ENCODE measurements at places on chromosomes 4 and X.

DNA sequence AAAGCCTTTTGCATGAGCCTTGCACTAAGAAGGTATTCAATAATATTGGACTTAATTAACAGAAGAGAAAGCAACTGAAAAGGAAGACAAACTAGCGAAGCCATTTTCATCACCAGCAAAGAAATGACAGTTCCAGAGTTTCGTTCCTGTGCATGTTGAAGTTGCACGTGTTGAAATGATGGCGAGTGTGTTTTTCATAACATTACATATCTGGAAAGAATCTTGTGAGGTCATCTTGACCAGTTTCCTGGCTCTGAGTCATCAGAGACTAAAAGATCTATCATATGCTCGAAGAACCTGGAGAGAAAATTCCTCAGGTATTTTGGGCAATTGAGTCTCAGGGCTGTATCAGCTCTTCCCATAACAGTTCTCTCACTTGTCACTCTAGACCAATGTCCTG lies 106.2 kb upstream of the MAML3 start:
- peak; percentile 85 for DNase-seq

DNA sequence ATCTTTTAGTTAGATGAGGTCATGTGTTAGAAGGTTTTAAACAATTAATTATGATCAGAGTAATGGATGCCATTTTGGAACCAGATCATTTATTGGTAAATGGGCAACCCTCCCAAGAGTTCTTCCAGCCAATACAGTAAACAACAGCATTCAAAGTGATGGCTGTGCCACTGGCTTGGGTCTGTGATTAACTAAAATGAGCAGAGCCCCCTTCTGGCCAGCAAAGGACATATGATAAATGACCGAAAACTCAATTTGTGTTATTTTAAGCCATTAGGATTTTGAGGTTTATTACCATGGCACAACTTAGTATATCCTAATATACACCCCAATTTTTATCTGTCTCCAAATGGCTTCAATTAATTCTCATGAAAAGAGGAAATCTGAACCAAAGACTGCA lies 90.8 kb upstream of the NPFFR2 start:
- no peak for DNase-seq

DNA sequence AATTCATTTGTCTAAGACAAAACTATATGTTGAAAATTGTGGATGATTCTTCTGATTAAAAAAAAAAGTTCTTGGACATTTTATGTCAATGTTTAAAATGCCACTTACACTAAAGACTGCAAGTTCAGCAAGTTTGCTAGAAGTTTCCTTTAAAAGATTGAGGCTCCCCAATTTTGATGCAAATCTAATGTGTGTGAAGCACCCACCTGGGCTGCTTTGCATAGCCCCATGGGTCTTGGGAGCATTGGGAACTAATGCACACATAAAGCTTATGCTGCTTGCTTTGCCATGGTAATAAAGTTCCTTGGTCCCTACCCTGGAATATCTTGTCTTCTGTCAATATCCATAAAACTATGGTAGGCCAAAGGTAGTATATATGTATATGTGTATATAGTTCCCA lies 725.9 kb upstream of the GRID2 start:
- no peak for DNase-seq

DNA sequence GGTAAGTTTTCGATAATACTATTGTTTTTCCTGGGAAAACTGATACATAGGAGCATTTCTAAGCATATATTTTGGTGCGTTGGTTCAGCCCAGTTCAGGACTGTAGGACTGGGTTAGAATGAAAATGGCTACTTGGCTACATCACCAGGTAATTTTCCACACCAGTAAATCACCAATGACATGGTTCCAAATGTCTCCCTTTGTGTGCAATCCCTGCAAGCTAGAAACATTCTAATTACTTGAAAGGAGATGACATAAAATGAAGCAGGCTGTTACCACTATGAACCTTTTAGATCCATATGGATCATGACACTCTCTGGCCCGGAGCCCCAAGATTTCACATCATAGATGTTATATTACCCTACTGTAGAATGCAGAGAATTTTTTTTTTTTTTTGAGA lies 577.4 kb upstream of the FTHL17 start:
- no peak for DNase-seq

GRCh38 chrX:3526071-3526470 lies 179.6 kb upstream of the MXRA5 start:
- DNase-seq = peak; percentile 13

- DNase-seq = peak; percentile 9
Measured at GRCh38 chrX:102155806-102156179, at the start of gene BEX5. TSS of gene BEX5 (minus strand) at chrX:102155977. CDS start at chrX:102154265, 1,712 bp downstream.

DNA sequence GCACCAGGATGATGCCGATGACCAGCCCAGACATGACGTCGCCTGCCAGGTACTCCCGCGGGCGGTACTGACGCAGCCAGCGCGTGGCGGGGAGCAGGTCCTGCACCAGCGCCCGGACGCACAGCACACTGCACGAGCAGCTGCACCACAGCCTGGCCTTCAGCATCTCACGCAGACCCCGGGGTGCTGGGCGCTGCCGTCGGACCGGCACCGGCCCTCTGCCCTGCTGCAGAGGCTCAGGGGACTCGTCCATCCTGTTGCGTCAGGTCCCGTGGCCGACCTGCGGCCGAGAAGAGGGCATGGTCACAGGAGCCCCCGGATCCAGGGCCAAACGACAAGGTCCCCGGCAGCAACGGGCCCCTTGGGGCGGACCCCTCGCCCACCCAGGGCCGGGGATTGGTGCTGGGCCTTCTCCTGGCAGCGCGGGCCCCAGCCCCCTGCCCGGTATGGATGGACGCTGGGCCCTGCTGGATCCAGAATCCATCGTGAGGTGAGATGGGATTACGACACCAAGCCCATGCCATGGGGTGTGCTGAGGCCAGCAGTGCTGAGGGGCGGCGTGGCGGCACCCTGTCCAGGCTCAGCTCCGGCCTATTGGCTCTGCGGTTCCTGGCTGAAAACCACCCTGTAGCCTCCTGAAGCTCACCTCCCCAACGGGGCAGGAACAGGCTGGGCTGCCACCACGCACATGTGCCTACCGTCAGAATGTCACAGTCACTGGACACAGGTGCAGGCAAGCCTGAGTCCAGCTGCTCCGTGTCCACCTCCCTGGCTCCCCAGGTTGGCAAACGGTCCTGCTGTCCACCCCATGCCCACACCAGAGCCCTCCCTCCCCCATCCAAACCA lies 1.5 kb downstream of the SLC26A1 start:
- no peak for DNase-seq

DNA sequence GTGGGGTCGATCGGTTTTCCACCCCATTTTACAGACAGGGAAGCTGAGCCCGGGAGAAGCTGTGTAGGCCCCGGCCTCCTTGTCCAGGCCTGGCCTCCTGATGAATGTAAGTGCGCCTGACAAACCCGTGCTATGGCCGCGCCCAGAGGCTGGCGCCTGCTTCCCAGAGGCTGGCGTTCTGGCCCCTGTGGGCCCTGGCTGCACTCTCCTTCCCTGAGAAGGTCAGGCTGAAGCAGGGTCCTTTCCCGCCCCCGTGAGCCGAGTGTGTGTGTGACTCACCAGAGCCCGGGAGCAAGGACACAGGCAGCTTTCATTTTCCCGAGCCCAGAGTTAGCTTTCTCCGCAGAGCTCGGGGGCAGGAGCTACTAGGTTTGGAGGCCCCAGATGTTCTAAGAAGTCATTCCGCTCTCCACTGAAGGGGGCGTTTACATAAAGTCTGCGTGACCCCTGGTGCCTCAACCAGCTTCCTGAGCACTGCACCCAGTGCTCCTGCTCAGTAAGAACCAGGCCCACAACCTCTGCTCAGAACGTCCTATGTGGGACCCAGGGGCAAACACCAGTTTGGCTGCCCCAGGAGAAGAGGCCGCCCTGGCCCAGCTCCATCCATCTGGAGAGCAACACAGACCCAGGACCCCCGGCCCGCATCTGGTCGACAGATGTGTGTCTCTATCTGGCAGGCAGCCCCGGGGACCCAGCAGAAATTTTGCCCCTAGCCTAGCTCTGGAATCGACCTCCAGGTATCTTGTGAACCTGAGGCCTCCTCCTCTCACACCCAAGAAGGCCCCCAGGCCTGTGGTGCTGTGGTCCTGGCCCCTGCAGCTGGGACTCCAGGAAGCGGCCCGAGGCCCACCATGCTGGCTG lies 13.6 kb downstream of the UVSSA start:
- peak; percentile 49 for DNase-seq

DNA sequence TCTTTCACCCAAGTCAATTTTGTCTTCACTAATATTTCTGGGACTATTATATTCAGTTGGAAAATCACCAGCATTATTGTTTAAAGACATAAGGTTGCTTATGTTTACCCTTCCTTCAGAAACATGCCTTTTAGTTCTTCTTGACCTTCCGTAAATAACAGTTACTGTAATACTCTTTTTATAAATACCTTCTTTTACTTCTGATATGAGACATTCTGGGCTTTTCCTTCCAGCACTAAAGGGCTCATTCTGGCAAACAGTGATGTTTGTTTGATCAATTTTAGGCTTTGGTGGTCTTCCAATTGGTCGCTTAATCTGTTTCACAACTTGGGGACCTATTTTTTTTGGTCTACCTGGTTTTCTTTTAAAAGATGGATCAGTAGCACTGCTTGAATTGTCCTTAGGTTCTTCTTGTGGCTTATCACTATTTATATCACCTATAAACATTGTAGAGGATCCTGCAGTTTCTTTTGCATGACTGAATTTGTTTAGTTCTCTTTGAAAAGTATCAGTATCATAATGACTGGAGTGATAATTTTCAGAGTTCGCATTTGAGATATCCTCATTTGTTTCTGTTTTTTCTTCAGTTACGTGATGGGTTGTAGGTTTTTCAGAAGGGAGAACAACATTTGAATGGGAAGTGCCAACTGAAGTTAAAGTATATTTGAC lies 64.8 kb downstream of the NCAPG start:
- DNase-seq = no peak

DNA sequence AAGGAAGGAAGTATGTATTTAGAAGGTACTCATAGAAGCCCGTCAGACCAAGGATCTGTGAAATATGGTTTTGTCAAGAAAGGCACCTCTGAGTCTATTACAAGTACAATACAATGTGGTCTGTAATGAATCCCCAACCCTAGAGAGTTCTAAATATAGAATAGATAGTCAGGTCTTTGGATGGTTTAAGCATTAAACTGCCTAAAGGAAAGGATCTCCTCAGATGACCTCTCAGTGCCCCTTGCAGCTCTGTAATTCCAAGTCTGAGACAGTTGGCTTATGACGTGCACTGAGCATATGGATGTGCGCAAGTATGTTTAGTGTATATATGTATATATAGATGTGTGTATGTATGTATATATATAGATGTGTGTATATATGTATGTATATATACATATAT lies 62.0 kb downstream of the CCSER1 start:
- no peak for DNase-seq

DNA sequence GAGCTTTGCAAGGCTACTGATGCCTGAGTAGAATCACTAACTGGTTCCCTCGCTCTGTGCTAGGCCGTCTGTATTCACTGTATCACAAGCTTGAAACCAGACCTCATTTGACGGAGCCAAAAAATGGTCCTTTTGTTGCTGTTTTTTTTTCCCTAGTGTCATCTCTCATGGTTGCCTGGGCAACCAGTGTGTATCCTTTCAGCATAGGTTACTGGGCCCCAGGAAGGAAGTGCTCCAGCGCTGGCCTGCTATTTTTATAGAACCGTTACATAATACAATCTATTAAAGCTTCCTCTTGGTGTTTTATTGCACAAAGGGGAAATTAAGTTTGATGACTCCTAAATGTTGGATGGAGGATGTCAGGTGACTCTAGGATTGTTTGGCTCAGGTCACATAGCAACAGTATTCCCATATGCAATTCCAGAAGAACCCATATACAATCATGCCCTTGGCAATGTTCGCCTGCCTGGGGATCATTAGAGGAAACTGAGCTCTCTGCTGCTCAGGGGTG lies 220.4 kb downstream of the SPRY1 start:
- DNase-seq = peak; percentile 64

- DNase-seq = no peak
Measured at GRCh38 chr4:106695501-106696262, 327.1 kb upstream of the GIMD1 start.

DNA sequence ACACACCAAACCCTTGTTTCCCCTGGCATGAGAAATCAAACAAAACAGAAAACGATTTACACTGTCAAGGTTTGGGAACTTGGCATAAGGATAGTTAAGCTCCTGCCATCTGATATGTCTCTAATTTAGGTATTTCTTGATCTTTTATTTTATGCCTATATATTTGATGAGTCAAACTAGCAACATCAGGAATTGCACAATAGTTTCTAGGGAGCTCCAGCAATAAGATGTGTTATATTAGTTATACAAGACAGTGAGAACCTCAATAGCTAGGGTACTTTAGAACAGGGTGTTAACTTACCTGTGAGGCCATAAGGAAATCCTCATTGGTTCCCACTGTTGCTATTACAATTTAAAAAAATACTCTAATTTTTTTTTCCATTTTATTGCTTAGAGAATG lies 474.2 kb downstream of the GBA3 start:
- peak; percentile 12 for DNase-seq

- peak; percentile 96 for DNase-seq
Measured at GRCh38 chr4:121255986-121256750, 92.0 kb upstream of the TNIP3 start.

- DNase-seq = peak; percentile 25
Measured at GRCh38 chrX:71253253-71254091, 468 bp downstream of the ZMYM3 start.

GRCh38 chrX:40465735-40466551 lies 114.8 kb upstream of the ATP6AP2 start:
- DNase-seq = no peak

- no peak for DNase-seq
Measured at GRCh38 chr4:78625073-78625472, 73.5 kb downstream of the ANXA3 start.

GRCh38 chr4:158729716-158730559 lies 6.7 kb upstream of the PPID start:
- DNase-seq = peak; percentile 73

DNA sequence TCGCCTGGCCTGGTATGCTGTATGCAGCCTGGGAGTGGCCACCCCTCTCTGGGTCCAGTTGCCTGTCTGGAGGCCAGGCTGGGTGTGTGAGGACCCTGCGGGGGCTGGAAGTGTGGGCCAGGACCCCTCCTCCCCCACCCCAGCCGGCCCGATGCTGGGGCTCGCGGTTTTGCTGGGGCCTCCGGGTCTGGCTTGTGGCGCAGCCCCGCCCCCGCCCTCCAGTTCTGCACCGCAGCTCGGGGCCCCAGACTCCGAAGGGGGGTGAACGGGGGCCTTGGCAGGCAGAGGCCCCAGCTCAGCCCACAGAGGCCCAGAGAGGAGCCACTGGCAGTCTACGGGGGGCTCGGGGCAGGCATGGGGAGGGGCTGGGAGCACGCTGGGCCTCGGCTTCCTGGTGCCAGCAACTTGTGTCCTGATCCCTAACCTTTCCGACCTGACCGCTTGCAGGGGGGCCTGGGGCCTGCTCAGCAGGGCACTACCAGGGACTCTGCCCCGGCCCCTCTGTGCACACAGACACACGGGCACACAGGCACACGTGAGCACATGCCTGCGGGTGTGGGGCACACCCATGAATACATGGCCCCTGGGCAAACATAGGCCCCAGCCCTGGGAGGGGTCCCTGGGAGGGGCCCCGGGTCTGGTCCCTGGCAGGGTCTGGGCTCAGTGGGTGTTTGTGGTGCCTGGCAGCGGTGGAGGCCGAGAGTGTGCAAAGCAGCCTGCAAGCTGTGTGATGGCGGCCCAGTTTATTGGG lies 21.4 kb upstream of the FGFR3 start:
- no peak for DNase-seq

GRCh38 chr4:110678517-110679227 lies 55.8 kb upstream of the PITX2 start:
- no peak for DNase-seq

- no peak for DNase-seq
Measured at GRCh38 chr4:92249541-92249940, 54.2 kb upstream of the GRID2 start.

GRCh38 chr4:130238121-130238520 lies 1142.2 kb downstream of the C4orf33 start:
- DNase-seq = peak; percentile 43
